ENCODE measurements at places on chromosomes 7 and 10. TPM values are rescaled to one million over a fixed set of nuclear protein-coding genes. Genes with fewer than 3 reads are reported as not detected.

The GPC2 gene
- 6.1 TPM for total RNA-seq

The MCM7 gene
- 71.5 TPM for total RNA-seq

The SPDYE6 gene
- not detected for total RNA-seq

The TBX20 gene
- total RNA-seq: not detected

The ACTR3C gene
- 5.8 TPM for total RNA-seq

The TFR2 gene
- 3.7 TPM for total RNA-seq

The UNCX gene
- 1.8 TPM for total RNA-seq

The TSPAN13 gene
- 47.6 TPM for total RNA-seq

The DNAJC12 gene
- 15.7 TPM for total RNA-seq

The ELN gene
- 203 TPM for total RNA-seq

The CYP2C19 gene
- total RNA-seq: not detected

The LSM8 gene
- total RNA-seq: 47.7 TPM

The ECHDC3 gene
- 2.4 TPM for total RNA-seq

The PYROXD2 gene
- 18.5 TPM for total RNA-seq

The TMEM229A gene
- total RNA-seq: 0.55 TPM

The NEUROD6 gene
- 8.0 TPM for total RNA-seq

DNA sequence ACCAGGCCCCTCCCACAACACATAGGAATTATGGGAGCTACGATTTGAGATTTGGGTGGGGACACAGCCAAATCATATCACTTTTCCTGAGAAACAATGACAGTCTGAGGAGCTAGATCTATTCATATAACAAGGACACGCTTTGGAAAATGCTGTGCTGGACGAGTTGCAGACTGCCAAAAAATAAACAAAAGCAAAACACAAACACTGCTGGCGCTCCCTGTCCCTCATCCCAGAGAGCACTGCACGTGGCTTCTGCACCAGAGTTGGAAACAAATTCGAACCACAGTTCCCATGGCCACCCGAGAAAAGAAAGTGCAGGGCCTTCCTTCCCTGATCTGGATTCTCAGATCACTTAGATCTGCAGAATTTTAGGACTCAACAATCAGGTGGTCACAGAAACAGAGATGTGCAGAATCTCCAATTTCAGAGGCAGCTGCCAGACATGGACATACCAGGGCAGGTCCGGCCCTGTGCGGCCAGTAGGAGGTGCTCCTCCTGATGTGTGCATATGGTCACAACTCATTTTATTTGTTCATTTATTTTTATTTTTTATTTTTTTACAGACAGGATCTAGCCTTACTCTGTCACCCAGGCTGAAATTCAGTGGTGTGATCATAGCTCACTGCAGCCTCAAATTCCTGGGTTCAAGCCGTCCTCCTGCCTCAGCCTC lies 35.2 kb upstream of the ECHDC3 start:
- no peak overlapping the region for H3K27ac ChIP-seq
- DNase-seq: no peak
- no peaks in the 10 kb centered on the region for H3K27me3 ChIP-seq
- no peaks in the 10 kb centered on the region for H3K36me3 ChIP-seq

GRCh38 chr10:36872702-36873393 lies 252.6 kb upstream of the ANKRD30A start:
- no peak overlapping the region for H3K27ac ChIP-seq
- H3K4me3 ChIP-seq: no peak overlapping the region
- H3K4me1 ChIP-seq: no peaks in the 10 kb centered on the region
- H3K27me3 ChIP-seq: no peaks in the 10 kb centered on the region
- no peak for DNase-seq

- peak overlapping the region; percentile 79 for H3K4me3 ChIP-seq
- H3K36me3 ChIP-seq: peaks cover 4% of the 10 kb centered on the region
- H3K4me1 ChIP-seq: peaks cover 87% of the 10 kb centered on the region
- no peaks in the 10 kb centered on the region for H3K27me3 ChIP-seq
- H3K27ac ChIP-seq: peak overlapping the region; percentile 96
- DNase-seq: no peak
These were observed 716 bp downstream of the SMARCD3 start for GRCh38 chr7:151247611-151248345.

DNA sequence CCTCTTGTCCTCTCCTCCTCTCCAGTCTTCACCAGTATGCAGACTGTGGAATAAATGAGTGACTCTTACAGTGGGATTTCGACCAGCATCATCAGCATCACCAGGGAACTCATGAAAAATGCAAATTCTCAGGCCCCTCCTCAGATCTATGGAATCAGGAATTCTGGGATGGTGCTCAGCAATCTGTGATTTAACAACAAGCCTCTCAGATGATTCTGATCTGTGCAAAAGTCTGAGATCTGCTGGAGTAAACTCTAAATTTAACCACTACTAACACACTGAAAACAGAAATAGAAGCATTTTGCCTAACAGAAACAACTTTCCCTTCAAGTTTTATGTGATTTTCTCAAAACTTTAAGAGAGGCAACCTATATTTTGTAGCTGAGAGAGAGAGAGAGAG lies 124.8 kb upstream of the FAM3C start:
- no peaks in the 10 kb centered on the region for H3K4me1 ChIP-seq
- no peak for DNase-seq
- H3K27ac ChIP-seq: no peak overlapping the region
- no peak overlapping the region for H3K4me3 ChIP-seq
- no peaks in the 10 kb centered on the region for H3K27me3 ChIP-seq

GRCh38 chr10:71547876-71548846 lies 151.4 kb downstream of the CDH23 start:
- peaks cover 2% of the 10 kb centered on the region for H3K27me3 ChIP-seq
- H3K4me1 ChIP-seq: peaks cover 30% of the 10 kb centered on the region
- H3K4me3 ChIP-seq: no peak overlapping the region
- no peak for DNase-seq
- H3K27ac ChIP-seq: peak overlapping the region; percentile 48

- H3K36me3 ChIP-seq: no peaks in the 10 kb centered on the region
- DNase-seq: no peak
- peak overlapping the region; percentile 57 for H3K4me3 ChIP-seq
- H3K27me3 ChIP-seq: peaks cover 17% of the 10 kb centered on the region
These were observed 692 bp downstream of the NEURL1 start for GRCh38 chr10:103493916-103494877.

- no peak overlapping the region for H3K4me3 ChIP-seq
- no peak for DNase-seq
- no peak overlapping the region for H3K27ac ChIP-seq
- no peaks in the 10 kb centered on the region for H3K36me3 ChIP-seq
- H3K27me3 ChIP-seq: no peaks in the 10 kb centered on the region
- no peaks in the 10 kb centered on the region for H3K4me1 ChIP-seq
These were observed 45.3 kb downstream of the PDLIM1 start for GRCh38 chr10:95245425-95246055.

- no peak for DNase-seq
- no peak overlapping the region for H3K27ac ChIP-seq
- H3K4me3 ChIP-seq: no peak overlapping the region
- no peaks in the 10 kb centered on the region for H3K4me1 ChIP-seq
- H3K27me3 ChIP-seq: no peaks in the 10 kb centered on the region
These were observed 105.8 kb downstream of the BMPER start for GRCh38 chr7:34011017-34011695.

DNA sequence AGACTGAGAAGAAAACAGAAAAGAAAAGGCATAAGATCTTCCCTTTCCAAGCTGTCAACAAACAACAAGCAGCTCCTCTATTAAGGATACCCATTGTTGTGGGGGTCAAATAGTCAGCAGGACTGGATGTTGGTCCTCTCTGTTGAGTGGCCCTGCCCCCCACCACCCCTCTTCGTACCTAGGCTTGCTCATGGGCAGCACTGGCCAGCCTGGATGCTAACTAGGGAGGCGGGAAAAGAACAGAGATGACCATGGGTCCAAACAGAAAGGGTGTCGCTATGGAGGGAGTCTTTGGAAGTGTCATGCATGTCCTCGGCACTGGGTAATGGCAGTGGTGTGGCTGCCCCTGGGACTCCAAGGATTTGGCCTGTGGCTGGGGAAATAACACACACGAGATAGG lies 45.6 kb downstream of the SPDYE5 start:
- no peaks in the 10 kb centered on the region for H3K27me3 ChIP-seq
- H3K27ac ChIP-seq: no peak overlapping the region
- H3K4me1 ChIP-seq: no peaks in the 10 kb centered on the region

- H3K27ac ChIP-seq: no peak overlapping the region
- H3K36me3 ChIP-seq: no peaks in the 10 kb centered on the region
- H3K4me3 ChIP-seq: no peak overlapping the region
- peaks cover 3% of the 10 kb centered on the region for H3K4me1 ChIP-seq
- DNase-seq: no peak
These were observed 29.8 kb downstream of the DNAH11 start for GRCh38 chr7:21572331-21573313.

- no peak overlapping the region for H3K4me3 ChIP-seq
- H3K27ac ChIP-seq: no peak overlapping the region
- DNase-seq: no peak
These were observed 52.6 kb downstream of the PLEKHA8 start for GRCh38 chr7:30080818-30081217.

DNA sequence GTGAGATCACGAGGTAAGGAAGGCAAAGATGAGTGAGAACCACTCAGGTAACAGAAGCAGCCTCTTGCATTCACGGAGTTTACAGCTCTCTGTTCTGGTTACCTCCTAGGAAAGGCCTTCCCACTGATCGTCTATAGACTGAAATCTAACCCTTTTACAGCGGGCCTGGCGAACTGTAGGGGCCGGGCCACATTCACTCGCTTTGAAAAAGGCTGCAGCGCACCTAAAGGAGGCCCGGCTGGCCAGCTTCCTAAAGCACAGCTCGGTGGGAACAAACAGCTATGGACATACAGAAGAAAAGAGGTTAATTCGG lies 565 bp downstream of the ATP5MK start:
- H3K27ac ChIP-seq: peak overlapping the region; percentile 76
- peaks cover 18% of the 10 kb centered on the region for H3K4me1 ChIP-seq
- H3K36me3 ChIP-seq: peaks cover 35% of the 10 kb centered on the region
- peak overlapping the region; percentile 96 for H3K4me3 ChIP-seq
- no peaks in the 10 kb centered on the region for H3K27me3 ChIP-seq
- no peak for DNase-seq

DNA sequence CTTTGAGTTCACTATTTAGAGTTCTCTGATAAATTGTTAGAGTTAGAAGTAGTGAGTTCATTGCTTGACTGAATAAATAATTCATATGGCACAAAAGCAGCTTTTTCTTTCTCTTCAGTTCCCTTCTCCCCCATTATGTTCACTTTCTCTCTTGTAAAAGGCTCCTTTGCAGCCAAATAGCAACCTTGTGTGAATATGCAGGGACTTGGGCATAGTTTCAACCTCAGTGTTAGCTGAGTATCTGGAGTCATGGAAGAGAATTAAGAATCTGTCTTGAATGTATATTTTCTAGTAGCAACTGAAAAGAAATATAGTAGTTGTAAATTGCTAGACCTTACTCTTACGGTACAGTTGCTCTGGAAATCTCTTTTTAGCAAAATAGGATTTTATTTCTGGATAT lies 31.9 kb downstream of the ZEB1 start:
- H3K27me3 ChIP-seq: no peaks in the 10 kb centered on the region
- H3K27ac ChIP-seq: peak overlapping the region; percentile 33
- DNase-seq: peak; percentile 78
- H3K4me3 ChIP-seq: no peak overlapping the region

DNA sequence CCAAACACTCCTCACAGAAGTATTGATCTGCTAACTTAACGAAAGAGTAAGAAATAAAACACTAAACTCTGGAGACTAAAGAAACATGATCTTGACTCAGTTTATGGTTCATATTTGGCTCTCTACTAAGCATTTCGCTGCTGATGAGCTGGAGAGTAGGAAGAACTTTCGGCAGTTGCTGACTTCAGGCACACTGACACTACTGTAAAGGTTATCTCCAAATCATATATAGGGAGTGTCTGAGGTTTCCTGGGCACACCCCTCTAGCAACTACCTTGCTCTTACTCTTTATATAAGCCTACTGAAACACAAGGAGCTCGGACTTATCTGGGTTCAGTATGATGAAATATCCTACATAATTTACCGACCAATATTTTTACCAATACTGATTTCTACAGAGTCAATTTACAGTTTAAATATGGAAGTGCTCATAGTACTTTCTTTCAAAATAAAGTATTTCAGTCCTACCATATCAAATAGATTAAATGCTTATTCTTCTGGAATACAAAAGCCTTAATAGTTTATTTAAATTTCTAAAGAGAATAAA lies 39.5 kb downstream of the ERCC6 start:
- no peak for DNase-seq
- no peaks in the 10 kb centered on the region for H3K27me3 ChIP-seq
- no peak overlapping the region for H3K4me3 ChIP-seq
- no peaks in the 10 kb centered on the region for H3K4me1 ChIP-seq
- H3K27ac ChIP-seq: no peak overlapping the region

GRCh38 chr10:128035557-128035973 lies 90.7 kb downstream of the MKI67 start:
- no peaks in the 10 kb centered on the region for H3K27me3 ChIP-seq
- H3K4me3 ChIP-seq: no peak overlapping the region
- no peak overlapping the region for H3K27ac ChIP-seq
- DNase-seq: no peak
- no peaks in the 10 kb centered on the region for H3K36me3 ChIP-seq

- H3K36me3 ChIP-seq: no peaks in the 10 kb centered on the region
- H3K27me3 ChIP-seq: no peaks in the 10 kb centered on the region
- no peaks in the 10 kb centered on the region for H3K4me1 ChIP-seq
- H3K4me3 ChIP-seq: no peak overlapping the region
- no peak overlapping the region for H3K27ac ChIP-seq
These were observed 81.9 kb downstream of the CNOT4 start for GRCh38 chr7:135428011-135428410.

DNA sequence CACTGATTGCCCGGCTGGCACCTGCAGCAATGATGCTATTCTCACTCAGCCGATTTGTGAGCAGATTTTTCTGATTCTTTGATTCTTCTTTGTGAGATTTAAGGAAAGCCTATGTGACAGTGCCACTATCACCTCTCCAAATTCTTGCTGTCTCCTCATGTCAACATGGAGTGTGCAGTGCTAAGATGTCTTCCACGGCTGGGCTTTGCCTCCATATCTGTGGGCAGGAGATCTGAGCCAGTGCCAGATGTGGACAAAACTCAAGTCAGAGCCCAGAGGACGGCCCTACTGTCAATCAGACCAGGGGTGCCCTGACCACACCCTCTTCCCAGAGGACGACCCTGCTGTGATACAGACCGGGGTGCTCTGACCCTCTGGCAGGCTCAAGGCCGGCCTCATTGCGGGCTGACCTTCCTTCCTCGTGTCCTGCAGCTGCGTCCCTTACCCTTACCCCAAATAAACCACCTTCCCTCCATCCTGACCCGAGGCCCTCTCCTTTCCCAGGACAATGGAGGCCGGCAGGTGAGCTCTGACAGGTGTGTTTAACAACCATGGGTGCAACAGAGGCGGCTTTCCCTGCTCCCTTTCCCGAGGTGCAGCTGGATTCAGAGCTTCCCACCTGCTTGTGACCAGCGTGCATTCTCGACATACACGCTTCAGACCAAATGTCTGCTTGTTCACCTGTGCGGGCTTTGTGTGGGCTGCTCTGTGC lies 221.4 kb downstream of the ADARB2 start:
- H3K27ac ChIP-seq: no peak overlapping the region
- H3K36me3 ChIP-seq: no peaks in the 10 kb centered on the region
- no peak overlapping the region for H3K4me3 ChIP-seq
- DNase-seq: no peak
- peaks cover 2% of the 10 kb centered on the region for H3K27me3 ChIP-seq
- peaks cover 25% of the 10 kb centered on the region for H3K4me1 ChIP-seq

- no peaks in the 10 kb centered on the region for H3K4me1 ChIP-seq
- no peak overlapping the region for H3K27ac ChIP-seq
- DNase-seq: no peak
These were observed 164.4 kb downstream of the ARL4A start for GRCh38 chr7:12851841-12852240.

- no peaks in the 10 kb centered on the region for H3K4me1 ChIP-seq
- no peak overlapping the region for H3K27ac ChIP-seq
- no peak overlapping the region for H3K4me3 ChIP-seq
- H3K36me3 ChIP-seq: peaks cover 13% of the 10 kb centered on the region
These were observed 82.9 kb upstream of the OGDHL start for GRCh38 chr10:49844775-49845595.

Data from spinal cord (tissue), 10 donors.